Gastroesophageal sphincter (tissue), 4 donors: ENCODE measurements at places on chromosomes 6 and 20.

DNA sequence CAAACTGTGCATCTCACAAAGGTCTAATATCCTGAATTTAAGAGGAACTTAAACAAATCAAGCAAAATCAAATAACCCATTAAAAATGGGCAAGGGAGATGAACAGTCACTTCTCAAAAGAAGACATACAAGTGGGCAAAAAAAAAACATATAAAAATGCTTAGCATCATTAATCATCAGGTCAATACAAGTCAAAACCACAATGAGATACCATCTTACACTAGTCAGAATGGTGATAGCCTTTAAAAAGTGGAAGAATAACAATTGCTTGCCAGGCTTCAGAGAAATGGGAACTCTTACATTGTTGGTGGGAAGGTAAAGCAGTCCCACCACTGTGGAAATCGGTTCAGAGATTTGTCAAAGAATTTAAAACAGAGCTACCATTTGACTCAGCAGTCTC lies 646.7 kb upstream of the PTCHD4 start:
- H3K27ac ChIP-seq = no peak overlapping the region
- H3K4me3 ChIP-seq = no peak overlapping the region
- no peak for ATAC-seq

DNA sequence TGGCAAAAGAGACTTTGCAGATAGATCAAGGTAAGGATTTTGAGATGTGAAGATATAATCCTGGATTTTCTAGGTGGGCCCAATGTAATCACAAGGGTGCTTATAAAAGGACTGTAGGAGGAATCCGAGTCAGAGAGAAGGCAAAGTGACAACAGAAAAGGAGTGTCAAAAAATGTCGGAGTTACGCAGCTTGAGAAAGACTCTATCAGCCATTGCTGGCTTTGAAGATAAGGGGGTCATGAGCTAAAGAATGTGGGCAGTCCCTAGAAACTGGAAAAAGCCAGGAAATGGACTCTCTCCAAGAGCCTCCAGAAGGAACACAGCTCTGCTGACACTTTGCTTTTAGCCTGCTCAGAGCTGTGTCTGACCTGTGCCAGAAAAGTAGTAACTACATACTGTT lies 8.7 kb upstream of the RWDD1 start:
- no peaks in the 10 kb centered on the region for H3K27me3 ChIP-seq
- H3K4me3 ChIP-seq = no peak overlapping the region
- no peak overlapping the region for H3K27ac ChIP-seq
- ATAC-seq = no peak
- H3K4me1 ChIP-seq = no peaks in the 10 kb centered on the region
- H3K36me3 ChIP-seq = no peaks in the 10 kb centered on the region

- H3K4me1 ChIP-seq = no peaks in the 10 kb centered on the region
- no peak overlapping the region for H3K27ac ChIP-seq
- H3K27me3 ChIP-seq = no peaks in the 10 kb centered on the region
- H3K36me3 ChIP-seq = no peaks in the 10 kb centered on the region
These were observed 38.9 kb upstream of the SNAP25 start for GRCh38 chr20:10179574-10180298.

GRCh38 chr6:108916026-108916686 lies 67.9 kb downstream of the ARMC2 start:
- peaks cover under 1% of the 10 kb centered on the region for H3K4me1 ChIP-seq
- no peak overlapping the region for H3K27ac ChIP-seq
- no peaks in the 10 kb centered on the region for H3K27me3 ChIP-seq
- no peak for ATAC-seq

- H3K27me3 ChIP-seq = no peaks in the 10 kb centered on the region
- H3K4me3 ChIP-seq = no peak overlapping the region
- no peaks in the 10 kb centered on the region for H3K36me3 ChIP-seq
- H3K27ac ChIP-seq = no peak overlapping the region
- no peak for ATAC-seq
These were observed 93.0 kb upstream of the POPDC3 start for GRCh38 chr6:105272786-105273185.

DNA sequence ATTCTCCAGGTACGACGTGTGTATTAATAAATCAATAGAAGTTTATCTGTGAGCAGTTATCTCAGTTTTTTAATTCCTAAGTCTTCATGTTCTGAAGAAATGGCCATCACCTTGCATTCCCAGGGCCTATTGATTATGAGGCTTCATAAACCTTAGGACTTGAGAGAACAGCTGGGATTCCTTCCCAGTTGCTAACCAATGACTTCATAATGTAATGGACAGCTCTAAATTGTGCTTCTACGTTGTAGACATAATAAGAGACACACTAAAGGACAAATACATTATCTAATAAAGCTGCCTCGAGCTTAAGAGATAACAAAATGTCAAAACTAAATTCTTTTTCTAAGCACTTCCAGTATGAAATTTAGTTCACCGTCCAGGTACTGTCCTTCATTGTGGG lies 30.6 kb downstream of the TSHZ2 start:
- no peak overlapping the region for H3K4me3 ChIP-seq
- H3K4me1 ChIP-seq = no peaks in the 10 kb centered on the region
- H3K27me3 ChIP-seq = no peaks in the 10 kb centered on the region
- no peak for ATAC-seq

- no peak overlapping the region for H3K4me3 ChIP-seq
- H3K27ac ChIP-seq = no peak overlapping the region
- no peaks in the 10 kb centered on the region for H3K27me3 ChIP-seq
- no peak for ATAC-seq
- H3K4me1 ChIP-seq = no peaks in the 10 kb centered on the region
- no peaks in the 10 kb centered on the region for H3K36me3 ChIP-seq
These were observed 107.4 kb upstream of the TENT5A start for GRCh38 chr6:81859884-81860283.

DNA sequence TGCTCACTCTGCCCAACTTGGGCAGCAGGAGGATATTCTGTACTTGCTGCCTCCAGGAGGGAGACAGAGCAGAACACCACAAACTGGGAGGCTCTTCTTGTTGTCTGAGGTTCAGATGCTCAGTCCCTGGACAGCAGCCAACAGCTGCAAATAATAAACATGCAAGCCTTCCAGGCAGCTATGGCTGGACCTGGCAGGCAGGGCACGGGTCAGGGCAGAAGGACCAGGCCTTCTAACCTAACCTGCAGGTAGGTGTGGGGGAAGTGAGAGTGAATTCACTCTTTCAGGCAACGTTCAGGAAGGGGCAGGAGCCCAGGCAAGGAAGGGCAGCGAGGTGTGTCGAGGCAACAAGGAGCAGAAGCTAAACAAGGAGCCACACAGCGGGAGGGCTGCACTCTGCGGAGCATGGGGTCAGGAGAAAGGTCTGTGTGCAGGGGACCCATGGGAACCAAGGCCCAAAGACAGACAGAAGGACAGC lies 31.5 kb downstream of the NINL start:
- H3K36me3 ChIP-seq = peaks cover 6% of the 10 kb centered on the region
- peaks cover 4% of the 10 kb centered on the region for H3K4me1 ChIP-seq
- H3K27me3 ChIP-seq = no peaks in the 10 kb centered on the region
- ATAC-seq = no peak
- H3K4me3 ChIP-seq = no peak overlapping the region

DNA sequence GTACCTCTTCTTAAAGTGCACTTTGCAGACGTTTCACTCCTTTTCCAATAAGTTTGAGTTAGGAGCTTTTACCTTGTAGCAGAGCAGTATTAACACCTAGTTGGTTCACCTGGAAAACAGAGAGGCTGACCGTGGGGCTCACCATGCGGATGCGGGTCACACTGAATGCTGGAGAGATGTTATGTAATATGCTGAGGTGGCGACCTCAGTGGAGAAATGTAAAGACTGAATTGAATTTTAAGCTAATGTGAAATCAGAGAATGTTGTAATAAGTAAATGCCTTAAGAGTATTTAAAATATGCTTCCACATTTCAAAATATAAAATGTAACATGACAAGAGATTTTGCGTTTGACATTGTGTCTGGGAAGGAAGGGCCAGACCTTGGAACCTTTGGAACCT lies 9.9 kb upstream of the EFCAB8 start:
- no peak for ATAC-seq
- no peaks in the 10 kb centered on the region for H3K4me1 ChIP-seq
- no peak overlapping the region for H3K4me3 ChIP-seq
- H3K36me3 ChIP-seq = peaks cover 86% of the 10 kb centered on the region

DNA sequence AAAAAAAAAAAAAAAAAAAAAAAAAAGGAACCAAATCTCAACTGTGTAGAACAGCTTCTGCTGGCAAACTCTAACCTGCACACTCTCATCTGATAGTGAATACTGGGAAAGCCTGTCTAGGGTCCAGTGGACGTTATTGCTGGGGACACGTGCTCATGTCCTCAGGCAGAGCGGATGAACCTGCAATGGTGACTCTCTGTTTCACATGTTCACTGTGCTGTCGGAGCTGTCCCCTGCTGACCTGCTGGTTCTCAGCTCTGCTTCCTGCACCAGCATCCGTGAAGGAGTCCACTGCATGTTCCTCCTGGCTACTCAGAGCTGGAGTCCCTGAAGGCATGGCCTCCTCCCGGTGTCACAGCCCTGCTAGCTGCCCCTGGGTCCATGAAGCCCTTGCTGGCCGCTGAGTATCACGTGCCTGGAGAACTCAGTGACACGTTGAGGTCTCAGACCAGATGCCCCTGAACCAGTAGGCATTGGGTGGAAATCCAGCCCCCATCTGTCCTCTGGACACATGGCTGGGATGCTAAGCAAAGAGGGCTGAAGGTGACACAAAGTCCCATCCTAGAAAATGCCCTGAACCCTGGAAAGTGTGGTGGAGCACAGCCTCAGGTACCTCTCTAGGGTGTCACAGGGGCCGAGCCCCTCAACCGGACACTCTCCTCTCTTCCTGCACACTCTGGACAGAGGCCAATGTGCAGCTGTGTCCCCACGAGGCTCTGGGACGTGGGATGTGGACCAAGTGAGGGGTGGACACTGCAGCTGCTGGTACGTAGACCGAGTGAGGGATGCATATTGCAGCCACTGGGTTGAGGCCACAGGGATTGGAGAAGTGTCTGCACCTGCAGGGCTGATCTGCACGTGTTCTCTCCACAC lies 54.9 kb upstream of the FRMD1 start:
- no peaks in the 10 kb centered on the region for H3K36me3 ChIP-seq
- H3K27ac ChIP-seq = no peak overlapping the region
- no peaks in the 10 kb centered on the region for H3K4me1 ChIP-seq
- ATAC-seq = no peak
- H3K27me3 ChIP-seq = peaks cover 9% of the 10 kb centered on the region

DNA sequence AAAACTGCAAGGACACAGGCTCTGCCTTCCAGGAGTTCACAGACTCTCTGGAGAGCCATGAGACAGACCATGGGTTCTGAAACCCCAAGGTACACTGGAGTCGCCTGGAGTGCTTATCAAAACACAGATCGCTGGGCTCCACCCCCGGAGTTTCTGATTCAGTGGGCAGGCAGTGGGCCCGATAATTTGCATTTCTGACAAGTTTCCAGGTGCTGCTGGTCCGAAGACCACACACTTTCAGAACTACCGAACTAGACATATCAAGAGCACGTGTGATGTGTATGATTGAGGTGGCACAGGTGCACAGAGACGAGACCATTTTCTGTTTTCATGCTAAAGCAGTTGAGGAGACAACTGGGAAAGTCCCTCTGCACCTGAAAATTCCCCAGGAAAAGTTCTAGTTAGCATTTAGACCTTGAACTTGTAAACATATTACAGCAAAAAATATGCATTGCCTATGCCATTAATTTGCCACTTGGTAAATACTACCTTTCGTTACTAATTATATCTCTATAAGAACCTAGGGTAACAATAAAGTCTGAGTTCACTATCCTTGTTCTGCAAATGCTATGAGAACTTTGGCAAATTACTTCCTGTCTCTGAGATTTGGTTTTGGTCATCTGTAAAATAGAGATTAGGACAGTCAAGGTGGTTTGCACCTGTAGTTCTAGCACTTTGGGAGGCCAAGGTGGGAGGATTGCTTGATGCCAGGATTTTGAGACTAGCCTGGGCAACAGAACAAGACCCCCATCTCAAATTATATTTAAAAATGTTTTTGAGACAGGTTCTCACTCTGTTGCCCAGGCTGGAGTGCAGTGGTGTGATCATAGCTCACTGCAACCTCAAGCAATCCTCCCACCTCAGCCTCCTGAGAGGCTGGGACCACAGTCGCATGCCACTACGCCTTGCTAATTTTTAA lies 14.3 kb upstream of the PIM1 start:
- H3K36me3 ChIP-seq = no peaks in the 10 kb centered on the region
- peaks cover under 1% of the 10 kb centered on the region for H3K4me1 ChIP-seq
- no peak overlapping the region for H3K4me3 ChIP-seq
- H3K27ac ChIP-seq = no peak overlapping the region

- H3K27ac ChIP-seq = no peak overlapping the region
- no peaks in the 10 kb centered on the region for H3K36me3 ChIP-seq
- H3K4me1 ChIP-seq = no peaks in the 10 kb centered on the region
- no peak overlapping the region for H3K4me3 ChIP-seq
- no peaks in the 10 kb centered on the region for H3K27me3 ChIP-seq
- no peak for ATAC-seq
These were observed 7.2 kb downstream of the FAM120B start for GRCh38 chr6:170313716-170314295.

DNA sequence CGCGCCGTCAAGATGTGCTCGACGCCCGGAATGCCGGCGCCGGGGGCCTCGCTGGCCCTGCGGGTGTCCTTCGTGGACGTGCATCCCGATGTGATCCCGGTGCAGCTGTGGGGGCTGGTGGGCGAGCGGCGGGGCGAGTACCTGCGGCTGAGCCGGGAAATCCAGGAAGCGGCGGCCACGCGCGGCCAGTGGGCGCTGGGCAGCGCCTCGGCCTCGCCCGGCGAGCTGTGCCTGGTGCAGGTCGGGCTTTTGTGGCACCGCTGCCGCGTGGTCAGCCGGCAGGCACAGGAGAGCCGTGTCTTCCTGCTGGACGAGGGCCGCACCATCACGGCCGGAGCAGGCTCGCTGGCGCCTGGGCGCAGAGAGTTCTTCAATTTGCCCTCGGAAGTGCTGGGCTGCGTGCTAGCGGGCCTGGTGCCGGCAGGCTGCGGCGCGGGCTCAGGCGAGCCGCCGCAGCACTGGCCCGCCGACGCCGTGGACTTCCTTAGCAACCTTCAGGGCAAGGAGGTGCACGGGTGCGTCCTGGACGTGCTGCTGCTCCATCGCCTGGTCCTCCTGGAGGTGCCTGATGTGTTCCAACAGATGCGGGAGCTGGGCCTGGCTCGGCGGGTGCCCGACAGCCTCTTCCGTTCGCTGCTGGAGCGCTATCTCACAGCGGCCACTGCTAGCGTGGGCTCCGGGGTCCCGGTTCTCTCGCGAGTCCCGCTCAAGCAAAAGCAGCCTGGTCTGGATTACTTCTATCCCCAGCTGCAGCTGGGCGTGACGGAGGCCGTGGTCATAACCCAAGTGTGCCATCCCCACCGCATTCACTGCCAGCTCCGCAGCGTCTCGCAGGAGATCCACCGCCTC lies 656 bp downstream of the TDRD6 start:
- no peaks in the 10 kb centered on the region for H3K36me3 ChIP-seq
- no peaks in the 10 kb centered on the region for H3K4me1 ChIP-seq
- H3K27ac ChIP-seq = no peak overlapping the region
- ATAC-seq = no peak
- no peak overlapping the region for H3K4me3 ChIP-seq
